ENCODE measurements at places on chromosomes 13 and 19. TPM values are rescaled to one million over a fixed set of nuclear protein-coding genes. Genes with fewer than 3 reads are reported as not detected.

Gene C19orf25
- 78.2 TPM for polyA plus RNA-seq

Gene RYR1
- 0.01 TPM for polyA plus RNA-seq

Gene ZNF563
- 2.6 TPM for polyA plus RNA-seq

Gene ZNF44
- polyA plus RNA-seq = 15.9 TPM

Gene CPAMD8
- 0.12 TPM for polyA plus RNA-seq

Gene SCGB2B2
- not detected for polyA plus RNA-seq

Gene BRCA2
- 5.5 TPM for polyA plus RNA-seq

Gene DNAAF3
- not detected for polyA plus RNA-seq

Gene AMER2
- polyA plus RNA-seq = not detected

Gene ZNF665
- 19.4 TPM for polyA plus RNA-seq

Gene HAUS8
- polyA plus RNA-seq = 3.9 TPM

Gene NLRP9
- polyA plus RNA-seq = not detected

Gene CD33
- polyA plus RNA-seq = 0.82 TPM

Gene GSX1
- polyA plus RNA-seq = not detected

Gene ZNF724
- polyA plus RNA-seq = 2.8 TPM

Gene GRIK5
- polyA plus RNA-seq = not detected

Gene TUBB4A
- polyA plus RNA-seq = 1.7 TPM

Gene CPB2
- polyA plus RNA-seq = not detected

Measured in naive B cell (primary cell).